ENCODE measurements at places on chromosomes 5 and 9. TPM values are rescaled to one million over a fixed set of nuclear protein-coding genes. Genes with fewer than 3 reads are reported as not detected.

DNA sequence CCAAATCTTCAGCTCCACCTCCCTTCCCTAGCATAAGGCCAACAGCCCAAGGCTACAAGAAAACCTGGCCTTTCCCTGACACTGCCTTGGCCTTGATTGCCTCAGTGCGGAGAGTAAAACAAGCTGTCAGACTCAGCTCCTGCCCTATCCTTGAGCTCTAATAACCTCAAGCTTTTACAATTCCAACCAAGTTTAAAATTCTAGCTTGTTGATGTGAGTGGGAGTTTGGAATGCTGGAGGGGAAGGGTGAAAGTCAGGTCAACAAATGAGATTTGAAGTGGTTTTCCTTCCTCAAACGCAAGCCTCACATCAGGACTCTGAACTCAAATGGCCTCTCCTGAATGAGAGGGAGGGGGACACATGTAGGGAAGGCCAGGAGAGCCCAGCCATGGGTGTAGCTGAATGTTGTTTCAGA lies 197.0 kb upstream of the VLDLR start:
- no peak for DNase-seq

DNA sequence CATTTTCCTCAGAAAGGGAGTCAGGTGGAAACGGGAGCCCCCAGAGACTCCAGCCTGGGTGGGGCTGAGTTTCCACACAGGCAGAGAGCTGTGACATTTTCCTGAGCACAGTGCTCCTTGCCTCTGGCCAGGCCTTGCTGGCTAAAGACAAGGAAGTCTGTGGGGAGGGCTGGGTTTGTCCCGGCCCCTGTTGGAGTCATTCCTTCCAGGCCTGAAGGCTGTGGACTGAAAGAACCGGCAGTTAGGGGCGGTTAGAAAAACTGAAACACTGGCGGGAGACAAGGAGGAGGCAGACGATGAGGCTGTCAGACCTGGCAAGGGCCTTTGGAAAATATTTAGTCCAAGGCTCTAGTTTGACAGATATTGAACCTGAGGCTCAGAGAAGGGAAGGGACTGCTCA lies 29.9 kb downstream of the COL15A1 start:
- DNase-seq = no peak

The FREM1 gene
- total RNA-seq = 0.06 TPM

The LCN15 gene
- total RNA-seq = not detected

Data from glomerular endothelial cell (primary cell).